ENCODE measurements at places on chromosomes 16 and 17. TPM values are rescaled to one million over a fixed set of nuclear protein-coding genes. Genes with fewer than 3 reads are reported as not detected.

The TMEM106A gene
- 5.1 TPM for total RNA-seq

The RCVRN gene
- total RNA-seq = not detected

The ZNF205 gene
- 14.6 TPM for total RNA-seq

The HOXB1 gene
- not detected for total RNA-seq

The PNMT gene
- total RNA-seq = not detected

The KNOP1 gene
- 7.6 TPM for total RNA-seq

The KRT12 gene
- not detected for total RNA-seq

The ESRP2 gene
- total RNA-seq = 0.30 TPM

The SLC46A1 gene
- total RNA-seq = 2.4 TPM

The ABCA10 gene
- under 0.01 TPM for total RNA-seq

The NPIPB9 gene
- total RNA-seq = not detected

The ACSM2A gene
- not detected for total RNA-seq

The TP53TG3B gene
- total RNA-seq = not detected

The GUCY2D gene
- not detected for total RNA-seq
